ENCODE measurements at places on chromosomes 11 and 22.

- no peak for DNase-seq
Measured at GRCh38 chr11:109130910-109131309, 291.1 kb upstream of the C11orf87 start.

DNA sequence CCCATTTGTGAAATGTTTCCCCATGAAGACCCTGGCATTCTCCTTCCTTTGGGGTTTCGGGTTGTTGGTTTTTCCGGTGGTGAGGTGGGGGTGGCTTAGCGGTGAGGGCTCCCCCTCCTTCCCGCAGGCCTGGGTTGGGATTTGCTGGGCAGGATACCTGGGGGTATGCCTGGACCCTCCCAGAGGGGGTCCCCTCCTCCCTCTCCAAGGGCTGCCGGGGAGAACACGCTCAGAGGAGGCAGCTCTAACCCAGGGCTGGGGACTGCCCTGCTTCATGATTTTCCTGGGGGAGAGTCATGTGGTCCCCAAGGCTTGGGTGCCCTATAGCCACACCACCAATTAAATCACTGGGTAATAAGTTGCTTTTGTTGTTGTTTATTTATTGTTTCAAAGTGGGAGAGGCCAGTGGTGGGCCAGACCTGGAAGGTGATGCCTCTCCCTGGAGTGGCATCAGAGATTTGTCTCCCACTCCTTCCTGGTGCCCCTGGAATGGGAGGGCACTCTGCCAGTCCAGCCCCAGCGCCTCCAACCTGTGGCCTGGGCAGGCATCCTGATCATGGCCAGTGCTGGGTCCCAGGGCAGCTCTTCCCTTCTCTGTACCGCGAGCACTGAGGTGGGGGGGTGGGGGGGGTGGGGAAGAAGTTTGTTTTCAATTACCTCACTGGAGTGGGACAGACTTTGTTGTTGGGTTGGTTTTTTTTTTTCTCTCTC is 1.3 kb upstream of the CLCF1 start:
- no peak for DNase-seq

DNA sequence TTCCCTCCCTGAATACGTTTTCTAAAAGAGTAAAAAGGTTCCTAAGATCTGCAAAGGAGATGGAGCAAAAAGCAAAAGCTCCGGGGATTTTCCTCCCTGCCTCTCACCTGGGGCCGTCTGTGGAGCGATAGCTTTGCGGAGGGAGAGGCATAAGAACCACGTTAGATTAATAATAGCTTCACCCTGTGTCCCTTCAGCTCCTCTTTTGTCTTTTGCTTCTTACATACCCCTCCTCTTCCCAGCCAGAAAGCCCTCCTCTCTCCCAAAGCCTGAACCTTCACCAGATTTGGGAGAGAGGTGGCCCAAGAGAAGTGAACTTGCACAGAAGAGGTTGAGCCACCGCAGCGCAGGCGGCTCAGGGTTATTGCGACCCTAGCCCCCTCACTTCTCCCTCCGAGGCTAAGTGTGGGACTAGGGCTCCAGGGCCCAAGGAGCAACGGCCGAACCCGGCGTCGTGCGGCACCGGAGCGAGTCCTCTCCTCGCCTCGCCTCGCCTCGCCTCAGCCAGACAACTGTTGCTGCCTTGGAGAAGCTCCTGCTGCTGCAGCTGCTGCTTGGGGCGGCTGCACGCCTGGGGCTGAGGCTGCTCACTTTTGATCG is 97.6 kb upstream of the HSD17B12 start:
- DNase-seq, result no peak

DNA sequence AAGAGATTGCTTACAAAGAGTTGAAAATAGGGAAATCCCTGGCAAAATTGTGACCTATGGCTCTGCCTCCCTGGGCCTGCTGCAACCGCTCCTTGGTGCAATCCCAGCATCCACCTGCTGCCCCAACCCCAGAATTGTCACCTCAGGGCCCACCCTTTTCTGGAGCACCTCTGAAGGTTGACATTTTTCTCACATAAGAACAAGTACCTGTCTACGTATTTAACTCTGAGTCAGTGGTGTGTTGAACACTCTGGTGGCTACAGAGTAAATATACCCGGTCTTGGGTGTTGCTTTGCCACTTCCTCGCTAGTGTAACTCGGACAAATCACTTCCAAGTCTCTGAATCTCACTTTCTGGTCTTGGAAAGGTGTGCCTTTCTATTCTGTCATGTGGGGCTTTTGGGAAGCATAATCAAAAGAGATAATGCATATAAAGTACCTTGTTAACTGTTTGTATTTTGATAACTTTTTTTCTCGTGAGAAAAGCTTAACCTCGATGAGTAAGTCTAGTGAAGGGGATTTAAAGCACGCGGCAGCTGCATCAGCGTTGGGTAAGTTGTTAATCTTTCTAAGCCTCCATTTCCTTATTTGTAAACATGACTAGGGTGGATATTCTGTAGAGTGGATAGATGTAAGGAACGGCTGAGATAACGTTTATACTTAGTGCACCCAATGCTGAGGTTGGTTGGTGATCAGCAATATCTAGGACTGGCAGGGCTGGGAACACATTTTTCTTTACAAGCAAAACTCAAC is 881.2 kb downstream of the OPCML start:
- no peak for DNase-seq

GRCh38 chr11:36465449-36466163 is 44.5 kb downstream of the TRAF6 start:
- DNase-seq, result no peak
